SK-N-SH (cell line): ENCODE measurements at places on chromosomes 11 and 22.
A peak's percentile ranks its signal among the peaks of the same experiment; 100 is the strongest.

DNA sequence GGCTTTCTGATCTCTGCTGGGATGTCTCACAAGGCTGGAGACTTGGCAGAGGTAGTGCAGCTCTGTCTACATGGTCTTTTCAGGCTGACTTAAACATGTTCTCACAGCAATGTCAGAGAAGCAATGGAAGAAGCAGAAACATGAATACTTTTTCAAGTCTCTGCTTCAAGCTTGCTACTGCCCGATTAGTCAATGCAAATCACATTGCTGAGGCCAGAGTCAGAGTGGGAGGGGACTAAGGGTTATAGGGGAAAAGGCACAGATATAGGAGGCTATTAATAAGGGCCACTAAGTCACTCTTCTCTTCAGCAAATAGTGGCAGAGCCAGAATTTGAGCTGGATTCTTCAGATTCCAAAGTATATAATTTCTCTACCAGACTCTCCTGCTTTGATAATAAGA lies 390.5 kb downstream of the TMEM135 start:
- H3K36me3 ChIP-seq = no peaks in the 10 kb centered on the region
- H3K27ac ChIP-seq = no peak overlapping the region
- H3K27me3 ChIP-seq = no peaks in the 10 kb centered on the region
- no peak for DNase-seq
- 0 out of 2 replicates have a peak, but pooled peaks cover 10% of the 10 kb centered on the region for H3K4me1 ChIP-seq

DNA sequence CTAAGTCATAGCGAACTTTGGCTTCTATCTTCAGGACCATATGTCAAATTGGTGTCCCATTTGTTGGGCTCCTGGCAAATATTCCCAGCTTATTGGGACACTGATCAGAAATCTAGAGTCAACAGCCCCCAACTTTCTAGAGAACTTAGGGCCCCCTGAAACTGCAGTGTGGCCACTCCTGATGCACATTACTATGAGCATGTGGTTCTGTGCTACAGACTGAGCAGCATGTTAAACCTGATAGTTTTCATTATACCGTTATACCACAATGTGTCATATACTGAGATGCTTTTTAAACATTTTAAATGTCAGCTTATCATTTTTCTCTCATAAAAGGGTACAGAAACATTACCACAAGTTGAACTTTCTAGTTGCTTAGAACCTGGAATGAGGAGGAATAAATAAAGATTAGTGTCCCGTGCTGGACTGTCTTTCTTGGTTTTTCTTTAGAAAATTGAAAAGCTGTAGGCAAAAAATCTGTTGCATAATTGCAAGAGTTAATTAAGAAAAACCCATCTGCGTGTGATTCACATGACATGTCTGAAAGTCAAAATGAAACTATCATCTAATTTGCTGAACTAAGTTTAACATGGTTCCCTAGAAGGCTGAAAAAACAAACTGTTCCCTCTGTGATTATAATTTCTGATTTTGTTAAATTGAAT lies 16.4 kb upstream of the CTSC start:
- H3K36me3 ChIP-seq = no peaks in the 10 kb centered on the region
- no peak overlapping the region for H3K27ac ChIP-seq
- H3K4me1 ChIP-seq = no peaks in the 10 kb centered on the region; the same call in 1 of the 2 replicates
- H3K4me3 ChIP-seq = no peak overlapping the region
- H3K27me3 ChIP-seq = no peaks in the 10 kb centered on the region

DNA sequence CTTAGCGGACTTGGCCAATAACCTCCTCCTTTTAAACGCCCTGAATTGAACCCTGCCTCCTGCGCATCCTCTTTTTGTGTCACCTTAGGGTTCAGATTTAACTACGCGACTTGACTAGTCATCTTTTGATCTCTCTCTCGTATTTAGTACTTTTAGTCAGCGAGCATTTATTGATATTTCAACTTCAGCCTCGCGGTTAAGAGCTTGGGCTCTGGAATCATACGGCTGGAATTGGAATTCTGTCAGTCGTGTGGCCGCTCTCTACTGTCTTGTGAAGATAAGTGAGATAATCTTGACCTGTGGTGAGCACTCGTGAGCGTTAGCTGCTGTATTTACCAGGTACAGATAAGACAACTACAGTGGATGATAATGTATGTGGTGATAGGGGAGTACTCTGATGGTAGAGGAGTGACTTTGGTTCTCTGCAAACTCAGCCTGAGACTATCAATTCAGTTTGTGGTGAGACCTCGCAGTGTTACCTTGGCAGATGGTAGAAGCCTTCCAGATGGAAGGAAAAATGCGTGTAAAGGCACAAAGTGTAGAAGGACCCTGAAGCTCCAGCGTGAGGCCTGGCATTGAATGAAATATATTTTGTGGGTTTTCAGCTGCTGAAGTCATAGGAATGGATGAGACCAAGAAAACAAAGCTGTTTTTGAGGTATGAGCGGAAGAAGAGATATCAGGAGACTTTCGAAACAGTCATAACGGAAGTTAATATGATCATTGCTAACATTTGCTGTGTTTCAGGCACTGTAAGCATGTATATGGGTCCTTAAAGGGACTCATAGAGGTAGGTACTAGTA lies 682 bp downstream of the ATM start:
- H3K4me1 ChIP-seq = peaks cover 28% of the 10 kb centered on the region; the same call in 1 of the 2 replicates
- H3K27me3 ChIP-seq = no peaks in the 10 kb centered on the region
- no peak for DNase-seq
- peak overlapping the region; percentile 80 for H3K4me3 ChIP-seq
- peaks cover 16% of the 10 kb centered on the region for H3K36me3 ChIP-seq

GRCh38 chr11:45237711-45238315 lies 48.3 kb downstream of the SYT13 start:
- H3K4me1 ChIP-seq = peaks cover 2% of the 10 kb centered on the region; the same call in 1 of the 2 replicates
- no peaks in the 10 kb centered on the region; the same call in 1 of the 2 replicates for H3K27me3 ChIP-seq
- no peak overlapping the region for H3K4me3 ChIP-seq
- no peak overlapping the region for H3K27ac ChIP-seq
- no peak for DNase-seq
- no peaks in the 10 kb centered on the region for H3K36me3 ChIP-seq

- H3K27me3 ChIP-seq = no peaks in the 10 kb centered on the region
- no peak for DNase-seq
- peaks cover 8% of the 10 kb centered on the region; the same call in 1 of the 2 replicates for H3K4me1 ChIP-seq
- H3K36me3 ChIP-seq = no peaks in the 10 kb centered on the region
- no peak overlapping the region for H3K27ac ChIP-seq
Measured at GRCh38 chr11:40230821-40231220, 1228.6 kb downstream of the LRRC4C start.

DNA sequence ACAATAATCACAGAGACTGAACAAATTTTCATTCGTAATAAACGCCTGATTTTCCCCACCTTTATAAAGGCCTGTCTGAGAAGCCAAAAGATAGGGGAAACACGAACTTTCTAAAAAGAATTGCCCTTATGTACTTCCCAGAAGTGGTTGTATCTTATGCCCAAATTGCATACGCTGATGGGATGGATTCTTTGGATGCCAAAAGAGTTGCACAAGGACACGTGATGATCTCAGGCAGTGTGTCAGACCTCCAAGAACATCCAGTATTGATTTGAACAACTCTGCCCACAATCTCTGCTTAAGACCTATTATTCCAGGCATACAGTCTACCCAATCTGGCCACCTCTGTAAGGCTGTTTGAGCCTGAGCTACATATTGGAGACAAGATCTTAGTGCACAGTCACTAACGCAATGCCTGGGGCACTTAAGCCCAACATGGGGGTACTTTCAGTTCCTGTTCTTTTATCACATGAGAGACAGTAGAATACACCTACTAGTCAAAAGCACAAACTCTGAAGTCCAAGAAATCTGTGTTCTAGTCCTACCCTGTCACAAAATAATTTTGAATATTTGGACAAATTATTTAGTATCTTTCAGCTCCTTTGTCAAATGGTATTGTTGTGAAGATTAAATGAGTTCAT lies 38.9 kb downstream of the OR10A6 start:
- no peaks in the 10 kb centered on the region for H3K4me1 ChIP-seq
- no peaks in the 10 kb centered on the region for H3K27me3 ChIP-seq
- no peak overlapping the region; the same call in 1 of the 2 replicates for H3K27ac ChIP-seq
- H3K36me3 ChIP-seq = no peaks in the 10 kb centered on the region
- no peak overlapping the region for H3K4me3 ChIP-seq
- no peak for DNase-seq

DNA sequence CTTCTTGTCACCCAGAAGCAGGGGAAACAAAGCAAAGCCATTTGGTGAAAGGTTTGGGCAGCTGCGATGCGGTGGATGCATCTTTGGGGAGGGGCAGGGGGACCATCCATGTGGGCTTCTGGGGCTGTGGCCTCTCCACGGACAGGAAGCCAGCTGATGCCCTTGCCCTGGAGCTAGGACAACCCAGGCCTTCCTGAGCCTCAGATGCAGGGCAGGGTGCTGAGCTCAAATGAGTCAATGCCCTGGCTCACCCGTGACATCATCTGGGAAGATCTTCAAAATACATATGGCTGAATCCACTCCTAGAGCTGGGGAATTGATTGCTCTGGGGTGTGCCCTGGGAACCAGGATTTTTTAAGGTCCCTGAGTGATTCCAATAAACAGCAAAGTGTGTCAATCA lies 1418.2 kb downstream of the TBC1D22A start:
- no peaks in the 10 kb centered on the region for H3K4me1 ChIP-seq
- H3K4me3 ChIP-seq = no peak overlapping the region
- H3K27ac ChIP-seq = no peak overlapping the region
- DNase-seq = no peak
- H3K27me3 ChIP-seq = no peaks in the 10 kb centered on the region
- H3K36me3 ChIP-seq = no peaks in the 10 kb centered on the region

DNA sequence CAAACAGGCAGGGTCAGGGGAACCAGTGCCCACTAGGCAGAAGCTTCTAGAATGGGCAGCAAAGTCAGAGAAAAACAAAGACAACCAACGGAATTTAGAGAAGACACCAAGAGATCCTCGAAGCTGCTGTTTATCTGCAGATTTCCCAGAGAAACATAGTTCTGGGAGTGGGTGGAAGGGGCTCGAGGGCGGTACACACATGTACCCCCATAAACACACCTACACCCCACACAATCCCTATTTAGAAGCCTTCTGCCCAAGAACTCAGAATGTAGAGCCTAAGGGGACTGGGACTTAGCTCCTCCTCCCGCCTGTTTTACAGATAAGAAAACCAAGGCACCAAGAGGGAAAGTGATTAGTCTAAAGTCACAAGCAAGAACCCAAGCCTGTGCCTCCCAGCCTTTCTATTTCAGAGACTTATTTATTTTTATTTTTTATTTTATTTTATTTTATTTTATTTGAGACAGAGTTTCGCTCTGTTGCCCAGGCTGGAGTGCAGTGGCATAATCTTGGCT lies 6.4 kb downstream of the NPTXR start:
- H3K27ac ChIP-seq = no peak overlapping the region
- no peaks in the 10 kb centered on the region for H3K4me1 ChIP-seq
- no peaks in the 10 kb centered on the region for H3K36me3 ChIP-seq
- DNase-seq = no peak

DNA sequence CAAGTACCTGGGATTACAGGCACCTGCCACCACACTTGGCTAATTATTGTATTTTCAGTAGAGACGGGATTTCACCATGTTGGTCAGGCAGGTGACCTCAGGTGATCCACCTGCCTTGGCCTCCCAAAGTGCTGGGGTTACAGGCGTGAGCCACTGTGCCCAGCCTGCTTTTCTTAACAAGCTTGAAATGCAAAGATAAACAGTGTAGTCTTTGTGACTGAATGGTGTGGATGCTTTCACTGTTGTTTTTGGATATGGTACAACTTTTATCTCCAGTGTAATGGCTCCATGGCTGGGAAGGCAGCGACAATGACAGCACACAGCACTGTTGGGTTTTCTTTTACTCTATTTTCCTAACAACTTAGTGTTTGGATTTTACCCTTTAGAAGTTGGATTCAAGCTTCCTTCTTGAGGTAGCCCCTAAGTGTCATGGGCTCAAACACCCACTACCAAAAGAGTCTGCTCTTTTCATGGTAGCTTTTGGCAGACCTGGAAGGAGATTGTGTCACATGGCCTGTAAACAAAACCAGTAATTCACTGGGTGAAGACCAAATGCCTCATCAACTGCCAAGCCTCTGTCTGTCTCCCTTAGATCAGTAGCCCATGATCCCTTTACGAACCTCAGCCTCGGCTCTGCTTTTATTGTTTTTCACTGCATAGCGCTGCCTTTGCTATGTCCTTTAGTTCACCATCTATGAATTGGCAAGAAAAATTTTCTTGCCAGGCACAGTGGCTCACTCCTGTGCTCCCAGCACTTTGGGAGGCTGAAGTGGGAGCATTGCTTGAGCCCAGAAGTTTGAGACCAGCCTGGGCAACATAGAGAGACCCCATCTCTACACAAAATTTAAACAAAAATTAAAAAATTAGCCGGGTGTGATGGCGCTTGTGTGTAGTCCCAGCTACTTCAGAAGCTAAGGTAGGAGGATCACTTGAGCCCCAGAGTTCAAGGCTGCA lies 6.4 kb downstream of the VPS51 start:
- no peak overlapping the region for H3K4me3 ChIP-seq
- no peaks in the 10 kb centered on the region for H3K4me1 ChIP-seq
- H3K36me3 ChIP-seq = peaks cover under 1% of the 10 kb centered on the region; the same call in 1 of the 2 replicates
- no peaks in the 10 kb centered on the region for H3K27me3 ChIP-seq
- H3K27ac ChIP-seq = no peak overlapping the region

DNA sequence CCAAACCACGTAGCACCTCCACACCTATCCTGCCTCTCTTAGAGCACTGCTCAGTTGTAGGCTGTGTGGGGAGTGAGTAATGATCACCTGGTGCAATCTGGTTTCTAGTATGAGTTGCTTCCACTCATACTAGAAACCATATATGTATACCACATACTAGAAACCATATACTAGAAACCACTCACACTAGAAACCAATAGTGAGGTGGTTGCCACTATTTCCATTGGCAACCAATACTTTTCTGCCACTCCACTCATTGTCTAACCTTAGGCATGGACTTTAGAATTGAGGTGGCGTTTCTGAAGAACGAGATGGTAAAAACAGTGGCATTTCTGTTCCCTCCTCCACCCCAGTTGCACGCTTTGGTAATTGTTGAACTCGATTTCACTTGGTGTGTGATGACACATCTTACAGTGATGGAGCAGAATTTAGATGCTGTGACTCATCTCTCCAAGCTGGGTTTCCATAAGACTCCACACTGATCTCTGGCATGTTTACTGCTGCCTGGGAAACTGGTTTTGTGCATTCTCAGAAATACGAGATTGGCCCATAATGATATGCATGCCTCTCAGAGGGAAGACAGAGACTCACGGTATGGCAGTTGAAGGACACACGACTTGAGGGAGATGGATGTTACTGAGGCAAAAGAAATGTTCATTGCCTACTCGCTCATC lies 82.9 kb downstream of the KIRREL3 start:
- DNase-seq = no peak
- H3K4me1 ChIP-seq = no peaks in the 10 kb centered on the region; the same call in 1 of the 2 replicates
- no peak overlapping the region; the same call in 1 of the 2 replicates for H3K27ac ChIP-seq
- H3K4me3 ChIP-seq = peak overlapping the region; percentile 22
- no peaks in the 10 kb centered on the region for H3K36me3 ChIP-seq
- H3K27me3 ChIP-seq = no peaks in the 10 kb centered on the region

GRCh38 chr11:30533445-30533947 lies 52.7 kb downstream of the MPPED2 start:
- no peak for DNase-seq
- no peak overlapping the region for H3K27ac ChIP-seq
- no peaks in the 10 kb centered on the region; the same call in 1 of the 2 replicates for H3K27me3 ChIP-seq
- H3K4me3 ChIP-seq = no peak overlapping the region

- peaks cover 3% of the 10 kb centered on the region for H3K4me1 ChIP-seq
- H3K4me3 ChIP-seq = no peak overlapping the region
- no peak for DNase-seq
- no peaks in the 10 kb centered on the region for H3K27me3 ChIP-seq
- no peak overlapping the region for H3K27ac ChIP-seq
- H3K36me3 ChIP-seq = no peaks in the 10 kb centered on the region; the same call in 1 of the 2 replicates
Measured at GRCh38 chr11:122023614-122024250, 92.3 kb downstream of the BLID start.
